ENCODE measurements at places on chromosomes 4 and X.

DNA sequence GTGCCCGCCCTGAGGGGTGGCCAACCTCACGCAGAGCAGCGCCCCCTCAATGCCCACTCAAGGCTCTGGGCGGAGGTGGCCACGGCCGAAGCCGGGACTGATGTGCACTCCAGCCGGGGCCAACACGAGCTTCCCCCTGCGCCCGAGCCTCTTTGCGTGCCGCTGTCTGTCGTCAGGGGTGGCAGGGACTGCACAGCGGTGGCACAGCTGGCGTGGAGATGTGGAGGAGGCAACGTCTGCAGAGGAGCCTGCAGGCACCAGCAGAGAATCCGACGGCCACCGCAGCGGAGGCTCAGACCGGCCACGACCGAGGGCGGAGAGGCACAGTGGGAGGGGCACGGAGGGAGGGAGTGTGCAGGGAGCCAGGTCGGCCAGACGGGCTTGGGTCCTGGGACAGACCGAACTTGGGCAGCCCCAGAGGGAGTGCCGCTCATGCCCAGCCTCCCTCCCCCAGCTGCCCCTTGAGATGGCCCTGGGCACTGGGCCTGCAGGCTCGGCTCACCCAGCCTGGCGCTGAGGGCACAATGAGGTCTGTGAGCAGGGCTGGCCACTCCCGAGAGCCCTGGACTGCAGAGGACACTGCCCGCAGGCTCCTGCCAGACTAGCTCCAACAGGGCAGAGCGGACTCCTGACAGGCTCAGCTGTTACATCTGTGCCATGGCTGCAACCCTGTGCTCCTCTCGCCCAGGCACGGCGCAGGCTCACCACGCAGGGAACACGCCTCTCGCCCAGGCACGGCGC is 46.5 kb upstream of the CPLX1 start:
- no peak for DNase-seq

- no peak for DNase-seq
Measured at GRCh38 chrX:145821898-145822571, 4.4 kb downstream of the SLITRK2 start.

- no peak for DNase-seq
Measured at GRCh38 chrX:32842053-32842452, 369.3 kb downstream of the DMD start.

DNA sequence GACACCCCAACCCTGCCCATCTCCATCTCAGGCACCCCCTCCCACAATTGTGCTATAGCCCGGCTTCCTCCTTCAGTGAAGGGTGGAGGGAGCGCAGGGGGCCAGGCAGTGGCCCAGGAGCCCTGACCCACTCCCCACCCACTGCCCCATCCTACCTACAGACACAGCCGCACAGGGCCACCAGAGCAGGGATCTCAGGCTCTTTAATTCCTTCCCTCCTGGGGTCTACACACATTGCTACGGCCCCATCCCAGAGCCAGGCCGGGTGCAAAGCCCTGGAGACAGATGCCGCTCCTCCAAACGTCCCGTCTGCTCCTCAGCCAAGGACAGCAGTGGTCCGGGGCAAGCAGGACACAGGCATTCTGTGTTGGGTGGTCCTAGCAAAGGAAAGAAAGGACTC is 12.8 kb upstream of the DUSP9 start:
- DNase-seq, result no peak

DNA sequence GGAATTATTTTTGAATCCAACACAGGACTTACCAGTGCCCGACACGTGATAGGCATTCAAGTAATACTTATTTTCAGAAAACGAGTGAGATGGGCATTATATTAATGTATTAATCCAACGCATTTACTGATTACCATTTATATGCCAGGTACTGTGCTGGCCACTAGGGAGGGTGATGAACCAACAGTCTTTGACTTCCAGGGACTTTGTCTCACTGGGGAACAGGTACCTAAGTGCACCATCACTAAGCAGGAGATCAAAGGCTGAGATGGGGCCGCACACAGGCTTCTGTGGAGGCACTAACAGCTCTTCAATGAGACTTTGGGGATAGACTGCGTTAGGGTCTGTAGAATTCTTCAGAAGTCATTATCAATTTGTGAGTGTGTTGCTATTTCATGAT is 5.7 kb upstream of the TADA2B start:
- DNase-seq, result no peak

GRCh38 chrX:15616531-15616930 is 15.8 kb upstream of the ACE2 start:
- no peak for DNase-seq

DNA sequence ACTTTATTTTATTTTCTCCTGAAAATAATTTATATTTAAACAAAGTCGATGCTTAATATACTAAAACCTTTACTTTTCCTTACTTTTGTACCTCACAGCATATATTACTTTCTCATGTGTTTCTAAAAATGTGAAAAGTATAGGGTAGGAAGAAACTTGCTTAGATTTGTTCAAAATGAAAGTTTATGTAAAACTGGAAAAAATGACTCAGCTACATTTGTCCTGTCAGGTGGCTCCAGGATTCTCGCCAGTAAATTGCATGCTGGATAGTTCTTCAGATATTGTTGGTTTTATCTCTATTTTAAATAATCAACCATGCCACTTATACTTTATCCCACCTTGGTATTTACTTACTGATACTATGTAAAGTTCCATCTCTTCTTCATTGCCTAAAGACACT is 159.2 kb upstream of the NDST4 start:
- DNase-seq, result no peak

- no peak for DNase-seq
Measured at GRCh38 chr4:110224812-110225211, 26.4 kb upstream of the ELOVL6 start.

GRCh38 chr4:109462297-109462696 is 28.7 kb downstream of the SEC24B start:
- DNase-seq, result no peak

GRCh38 chr4:15653420-15653819 is 1.7 kb downstream of the FBXL5 start:
- no peak for DNase-seq

DNA sequence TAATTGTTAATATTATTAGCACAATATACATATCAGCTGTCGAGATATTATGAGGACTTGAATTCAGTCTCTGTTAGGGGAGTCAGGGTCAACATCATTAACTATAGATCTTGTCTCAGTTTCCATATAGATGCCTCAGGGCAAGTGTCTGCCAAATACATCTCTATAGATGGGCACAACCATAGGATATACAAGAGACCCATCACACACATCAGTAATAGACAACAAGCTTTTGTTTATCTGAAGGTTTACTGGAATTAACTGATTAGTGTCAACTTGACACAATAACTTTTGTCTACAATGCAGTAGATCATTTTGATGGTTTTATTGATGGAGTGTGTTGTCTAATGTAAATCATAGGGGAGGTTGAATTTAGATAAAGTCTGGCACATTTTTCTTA is 37.1 kb upstream of the PHOX2B start:
- DNase-seq, result no peak

DNA sequence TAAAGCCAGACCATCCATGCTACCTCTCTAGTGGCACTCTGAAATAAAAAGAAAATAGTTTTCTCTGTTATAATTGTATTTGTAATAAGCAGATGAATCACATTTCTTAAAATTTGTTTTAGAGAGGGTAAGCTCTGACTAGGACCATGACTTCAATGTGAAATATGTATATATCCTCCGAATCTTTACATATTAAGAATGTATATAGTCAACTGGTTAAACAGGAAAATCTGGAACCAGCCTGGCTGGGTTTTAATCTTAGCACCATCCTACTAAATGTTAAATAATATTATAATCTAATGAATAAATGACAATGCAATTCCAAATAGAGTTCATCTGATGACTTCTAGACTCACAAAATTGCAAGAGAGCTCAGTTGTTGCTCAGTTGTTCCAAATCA is 1.5 kb downstream of the FGB start:
- no peak for DNase-seq

DNA sequence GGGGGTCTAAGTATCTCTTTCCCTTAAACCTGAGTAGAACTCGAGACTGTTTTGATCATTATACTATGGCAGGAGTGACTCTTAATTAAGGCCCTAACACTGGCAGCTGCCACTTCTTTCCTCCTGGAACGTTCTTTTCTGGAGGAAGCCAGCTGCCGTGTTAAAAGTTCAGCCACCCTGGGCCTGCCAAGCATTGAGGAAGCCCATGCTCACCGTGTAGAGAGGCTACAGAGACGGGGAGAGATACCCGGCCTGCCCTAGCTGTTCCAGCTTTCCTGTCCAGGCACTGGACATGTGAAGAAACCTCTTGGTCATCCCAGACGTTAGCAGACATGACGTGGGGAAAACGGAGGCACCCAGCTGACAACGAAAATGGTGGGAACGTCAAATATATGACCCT is 274.1 kb downstream of the ARHGAP10 start:
- no peak for DNase-seq

DNA sequence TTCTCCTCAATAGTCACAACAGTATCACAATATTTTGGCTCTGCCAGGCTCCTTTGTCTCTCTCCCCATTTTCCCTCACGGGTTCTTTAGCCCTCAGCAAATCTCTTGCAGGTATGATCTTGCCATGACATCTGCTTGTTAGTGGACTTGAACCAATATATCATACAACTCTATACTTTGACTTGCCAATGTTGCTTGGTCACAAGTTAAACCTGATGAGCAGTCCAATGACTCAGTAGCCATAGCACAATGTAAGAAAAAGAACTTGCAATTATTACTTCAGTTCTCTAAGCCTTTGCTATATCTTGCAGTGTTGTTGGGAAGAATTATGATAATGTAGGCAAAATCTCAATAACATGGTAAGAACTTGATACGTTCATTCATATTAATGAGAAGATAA is 174.6 kb upstream of the NRK start:
- DNase-seq, result no peak

DNA sequence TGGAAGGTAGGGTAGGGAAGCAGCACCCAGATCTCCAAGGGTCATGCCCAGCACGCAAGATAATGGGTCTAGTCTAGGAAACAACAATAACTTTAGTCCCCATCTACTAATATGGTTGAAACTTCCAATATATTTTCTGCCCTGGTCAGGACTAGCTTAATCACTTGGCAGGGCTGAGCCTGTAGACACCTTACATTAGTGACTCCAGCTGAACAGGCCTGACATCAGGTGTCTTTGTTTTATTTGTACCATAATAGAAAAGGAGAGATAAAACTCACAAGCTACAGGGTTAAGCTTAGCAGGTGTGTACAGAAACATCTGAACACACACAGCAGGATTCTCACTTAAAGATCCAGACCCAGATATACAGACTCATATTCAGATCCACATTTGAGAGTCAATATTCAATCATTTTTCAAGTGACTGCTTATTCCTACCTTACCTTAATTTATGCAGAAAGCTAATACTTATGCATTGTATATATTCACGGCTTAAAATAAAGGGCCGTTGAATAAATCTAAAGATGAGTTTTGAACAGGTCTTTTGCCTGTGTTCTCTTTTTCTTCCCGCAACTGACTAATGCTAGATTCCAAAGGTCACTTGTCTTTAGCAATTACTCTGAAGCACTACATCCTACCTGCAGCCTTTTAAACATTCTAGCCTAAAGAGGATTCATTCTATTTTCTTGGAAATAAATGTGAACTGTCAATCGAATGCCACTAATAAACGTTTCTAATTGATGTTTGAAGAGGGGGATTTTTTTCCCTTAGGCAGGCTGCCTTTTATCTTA is 745.3 kb downstream of the RPA4 start:
- no peak for DNase-seq

GRCh38 chrX:140664939-140665338 is 44.6 kb upstream of the LINC00632 start:
- no peak for DNase-seq

DNA sequence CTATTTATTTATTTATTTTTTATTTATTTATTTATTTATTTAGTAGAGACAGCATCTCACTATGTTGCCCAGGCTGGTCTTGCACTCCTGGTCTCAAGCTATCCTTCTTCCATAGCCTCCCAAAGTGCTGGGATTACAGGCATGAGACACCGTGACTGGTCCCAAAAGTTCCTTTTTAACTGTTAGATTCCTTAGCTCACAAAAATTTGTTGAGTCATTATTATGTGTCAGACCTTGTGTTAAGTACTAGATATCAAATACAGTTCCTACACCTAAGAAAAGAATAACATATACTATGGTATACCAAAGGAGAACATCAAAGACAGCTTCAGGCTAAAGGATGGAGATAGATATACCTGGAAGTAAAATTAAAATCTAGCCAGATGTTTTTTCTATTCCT is 11.6 kb downstream of the FGA start:
- DNase-seq, result no peak

DNA sequence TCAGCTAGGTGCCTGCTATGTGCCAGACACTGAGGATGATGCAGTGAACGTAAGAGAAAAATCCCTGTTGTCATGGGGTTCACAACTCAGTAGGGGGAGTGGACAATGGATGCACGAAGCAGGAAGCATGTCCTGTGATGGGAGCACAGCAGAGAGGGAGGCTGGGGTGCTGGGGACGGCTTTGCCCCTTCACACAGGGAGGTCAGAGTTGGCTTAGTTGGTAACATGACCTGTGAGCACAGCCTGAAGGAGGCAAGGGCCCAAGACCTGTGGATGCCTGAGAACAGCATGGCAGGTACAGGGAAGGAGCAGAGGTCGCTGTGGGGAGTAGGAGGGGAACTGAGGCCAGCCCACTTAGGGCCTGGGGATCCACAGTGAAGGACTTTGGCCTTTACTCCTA is 109.4 kb downstream of the STK32B start:
- no peak for DNase-seq

DNA sequence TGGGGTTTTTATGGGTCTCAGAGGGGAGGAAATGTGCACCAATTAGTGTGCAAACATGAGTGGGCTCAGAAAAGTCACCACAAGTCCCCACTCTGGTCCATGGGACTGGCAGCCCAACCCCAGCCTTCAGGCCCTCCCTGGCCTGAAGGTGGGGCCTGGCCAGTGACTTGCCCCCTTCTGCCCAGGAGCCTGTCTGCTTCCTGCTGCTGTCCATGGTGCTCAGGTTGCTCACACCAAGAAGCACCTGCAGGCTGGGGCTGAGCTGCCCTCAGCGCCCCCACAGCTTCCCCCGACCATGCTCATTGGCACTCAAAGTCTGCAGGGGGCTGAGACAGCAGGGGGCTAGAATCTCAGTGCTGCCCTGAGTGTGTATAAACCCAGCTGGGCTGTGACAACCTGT is 30.6 kb upstream of the GC start:
- DNase-seq, result no peak

GRCh38 chr4:1045193-1045594 is 33.8 kb downstream of the FGFRL1 start:
- DNase-seq, result peak; percentile 42

DNA sequence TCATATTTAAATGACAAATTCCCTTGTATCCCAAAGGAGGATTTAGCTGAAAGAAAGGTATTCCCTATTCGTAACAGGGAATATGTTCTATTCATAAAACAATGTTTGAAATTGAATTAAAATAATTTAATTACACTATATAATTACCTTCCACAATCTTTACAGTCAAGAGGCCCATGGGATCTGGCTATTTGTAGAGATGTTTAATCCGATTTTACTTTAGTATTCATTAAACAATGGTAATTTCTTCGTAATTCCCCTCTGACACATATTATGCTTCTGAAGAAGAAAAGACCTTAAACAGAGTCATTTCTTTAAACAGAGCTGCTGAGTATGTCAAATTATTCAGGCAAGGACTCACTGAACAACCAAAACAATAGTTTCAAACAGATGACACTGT is 98.8 kb downstream of the MAGEC1 start:
- no peak for DNase-seq

- DNase-seq, result no peak
Measured at GRCh38 chrX:3244955-3245354, 101.5 kb downstream of the MXRA5 start.

- no peak for DNase-seq
Measured at GRCh38 chr4:85370400-85371032, 104.4 kb upstream of the ARHGAP24 start.
